ENCODE measurements at places on chromosomes 2 and 18.

DNA sequence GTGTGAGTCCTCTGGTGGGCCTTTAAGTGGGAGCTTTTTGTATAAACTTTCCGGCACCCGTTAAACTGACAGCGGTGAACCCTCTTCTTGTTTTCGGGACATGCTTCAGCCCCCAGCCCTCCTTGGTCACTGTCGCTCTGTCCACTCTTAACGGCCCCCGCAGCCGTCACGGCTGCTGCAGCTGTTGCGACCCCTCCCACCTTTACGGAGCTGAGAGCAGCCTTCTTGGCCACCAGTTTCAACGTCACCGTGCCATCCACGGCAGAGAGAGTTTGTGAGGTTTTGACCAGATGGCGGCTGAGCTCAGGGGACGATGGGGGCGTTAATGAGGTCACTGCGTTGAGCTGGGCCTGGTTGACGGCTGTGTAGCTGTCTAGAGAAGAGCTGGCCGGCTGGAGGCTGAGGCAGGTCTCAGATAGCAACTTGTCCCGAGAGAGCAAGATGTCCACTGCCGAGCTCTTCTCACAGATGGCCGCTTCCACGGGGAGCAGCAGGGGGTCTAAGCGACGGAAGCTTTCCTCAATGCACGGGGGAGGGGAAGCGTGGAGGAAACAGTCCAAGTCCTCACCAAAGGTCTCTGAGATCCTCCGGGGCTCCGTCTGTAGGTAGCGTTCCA, 41.9 kb downstream of the KLF7 start:
- no peak for DNase-seq

- peak; percentile 76 for DNase-seq
Observed at GRCh38 chr18:61581578-61582201, 248.5 kb downstream of the CDH20 start.

- no peak for DNase-seq
Observed at GRCh38 chr2:227629435-227629834, 12.1 kb downstream of the SCYGR4 start.

- no peak for DNase-seq
Observed at GRCh38 chr2:33946193-33946592, 347.1 kb upstream of the FAM98A start.

DNA sequence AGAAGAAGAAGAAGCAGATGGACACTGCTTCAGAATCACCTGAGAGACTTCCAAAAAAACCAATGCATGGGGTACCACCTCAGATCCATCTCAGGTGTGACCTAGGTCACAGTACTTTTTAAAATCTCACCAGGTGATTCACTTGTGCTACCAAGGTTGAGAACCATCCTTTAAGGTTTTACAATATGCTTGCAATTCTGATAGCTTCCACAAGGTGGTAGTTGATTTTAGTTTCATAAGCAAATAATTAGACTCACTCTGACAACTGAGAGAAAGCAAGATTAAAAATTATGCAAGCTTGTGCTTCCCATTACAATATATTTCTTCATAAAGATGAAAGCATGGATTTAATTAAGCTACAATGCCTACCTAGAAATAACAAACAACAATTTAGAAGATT, 355.1 kb downstream of the EN1 start:
- no peak for DNase-seq

- no peak for DNase-seq
Observed at GRCh38 chr2:2993172-2993692, 384.4 kb downstream of the EIPR1 start.

- peak; percentile 18 for DNase-seq
Observed at GRCh38 chr18:48539406-48540250, 797 bp downstream of the CTIF start.

- no peak for DNase-seq
Observed at GRCh38 chr2:30448866-30449265, 1.8 kb downstream of the LCLAT1 start.

- no peak for DNase-seq
Observed at GRCh38 chr18:77098029-77098428, 34.6 kb downstream of the MBP start.

DNA sequence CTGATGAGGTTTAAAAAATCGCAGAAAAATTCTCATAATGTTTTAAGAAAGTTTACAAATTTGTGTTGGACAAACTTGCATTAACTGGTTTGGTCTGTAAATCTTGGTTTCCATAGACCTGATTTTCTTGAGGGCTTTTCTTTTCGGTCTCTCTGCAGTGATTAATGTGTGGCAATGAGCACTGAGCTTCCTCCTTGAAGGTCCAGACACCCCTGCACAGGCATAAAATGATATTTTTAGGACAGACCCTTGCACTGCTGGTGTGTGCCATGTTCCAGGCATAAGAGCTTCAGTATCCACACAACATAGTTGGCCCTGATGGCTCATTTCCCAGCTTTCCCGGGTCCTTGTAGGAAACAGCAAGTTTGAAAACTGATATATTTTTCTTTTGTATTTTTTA, 33.7 kb downstream of the MRPL33 start:
- no peak for DNase-seq

GRCh38 chr2:9228088-9228751, 21.6 kb downstream of the ASAP2 start:
- no peak for DNase-seq

DNA sequence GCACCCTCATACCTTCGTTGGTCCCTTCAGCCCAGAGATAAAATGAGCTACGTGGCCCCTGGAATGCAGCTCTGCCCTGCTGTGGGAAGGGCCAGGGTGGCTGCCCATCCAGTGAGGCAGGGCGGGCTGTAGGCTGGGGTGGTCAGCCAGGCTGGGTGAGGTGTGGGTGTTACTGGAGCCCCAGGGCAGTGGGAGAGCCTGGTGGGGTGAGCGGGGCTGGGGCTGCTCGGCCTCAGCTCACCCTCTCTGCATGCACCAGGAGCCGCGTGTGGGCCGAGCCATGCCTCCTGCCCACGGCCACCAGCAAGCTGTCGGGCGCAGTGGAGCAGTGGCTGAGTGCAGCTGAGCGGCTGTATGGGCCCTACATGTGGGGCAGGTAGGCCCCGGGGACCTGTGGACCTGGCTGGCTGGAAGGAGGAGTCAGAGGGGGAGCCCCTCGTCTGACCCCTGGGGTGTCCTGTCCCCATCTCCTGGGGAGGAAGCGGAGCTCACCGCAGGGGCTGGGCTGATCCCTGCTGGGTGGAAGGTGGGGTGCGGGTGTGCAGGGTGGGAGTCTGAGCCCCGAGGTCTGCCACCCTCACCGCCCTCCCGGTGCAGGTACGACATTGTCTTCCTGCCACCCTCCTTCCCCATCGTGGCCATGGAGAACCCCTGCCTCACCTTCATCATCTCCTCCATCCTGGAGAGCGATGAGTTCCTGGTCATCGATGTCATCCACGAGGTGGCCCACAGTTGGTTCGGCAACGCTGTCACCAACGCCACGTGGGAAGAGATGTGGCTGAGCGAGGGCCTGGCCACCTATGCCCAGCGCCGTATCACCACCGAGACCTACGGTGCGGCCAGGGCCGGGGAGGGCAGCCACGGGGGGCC, 5.5 kb downstream of the RNPEPL1 start:
- DNase-seq = no peak

DNA sequence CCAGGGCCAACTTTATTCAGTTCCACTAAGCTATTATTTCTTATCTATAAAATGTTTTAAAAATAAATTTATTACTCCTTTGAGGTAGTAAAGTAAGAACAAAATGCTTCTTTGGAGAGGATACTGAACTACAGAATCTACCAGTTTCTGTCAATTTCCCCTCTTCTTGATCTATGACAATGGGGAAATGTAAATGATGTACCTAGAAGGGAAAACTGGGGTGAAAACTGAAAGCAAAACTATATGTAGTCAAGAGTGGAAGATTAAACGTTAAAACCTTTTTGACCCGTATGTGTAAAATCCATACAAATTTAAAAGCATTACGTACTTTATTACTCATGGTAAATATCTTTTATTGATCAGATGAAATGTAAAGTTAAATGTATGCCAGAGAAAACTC, 1287.8 kb upstream of the TMEFF2 start:
- no peak for DNase-seq

- DNase-seq = no peak
Observed at GRCh38 chr2:233638836-233639235, 2.6 kb downstream of the UGT1A10 start.

GRCh38 chr2:140422759-140423158, 1642.6 kb upstream of the NXPH2 start:
- no peak for DNase-seq

DNA sequence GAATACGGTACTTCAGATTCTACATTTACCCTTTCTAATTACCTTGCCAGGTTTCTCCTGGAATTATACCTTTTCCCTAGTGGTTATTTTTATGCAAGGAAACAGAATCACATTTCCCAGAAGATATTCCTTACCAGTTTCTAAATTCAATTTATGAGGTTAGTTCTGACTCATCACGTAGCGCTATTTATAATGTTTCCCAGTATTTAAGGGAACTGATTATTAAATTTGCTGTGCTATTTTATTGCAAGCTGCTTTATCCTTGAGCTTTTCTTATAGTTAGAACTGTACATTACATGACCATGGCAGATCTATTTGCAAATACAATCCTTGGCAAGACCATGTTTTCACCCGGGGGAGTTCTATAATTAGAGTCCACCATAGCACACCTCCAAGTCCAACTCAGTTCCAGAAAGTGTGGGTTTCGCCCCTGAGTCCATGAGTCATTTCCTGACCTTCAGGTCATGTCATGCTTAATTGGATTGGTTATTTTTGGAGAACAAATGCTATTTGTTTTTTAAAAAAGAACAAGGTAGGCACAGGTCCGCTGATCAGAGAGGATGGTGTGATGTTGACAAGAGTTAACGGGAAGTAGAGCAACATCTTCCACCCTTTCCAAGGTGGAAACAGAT, 126.6 kb downstream of the ZNF532 start:
- DNase-seq = no peak

DNA sequence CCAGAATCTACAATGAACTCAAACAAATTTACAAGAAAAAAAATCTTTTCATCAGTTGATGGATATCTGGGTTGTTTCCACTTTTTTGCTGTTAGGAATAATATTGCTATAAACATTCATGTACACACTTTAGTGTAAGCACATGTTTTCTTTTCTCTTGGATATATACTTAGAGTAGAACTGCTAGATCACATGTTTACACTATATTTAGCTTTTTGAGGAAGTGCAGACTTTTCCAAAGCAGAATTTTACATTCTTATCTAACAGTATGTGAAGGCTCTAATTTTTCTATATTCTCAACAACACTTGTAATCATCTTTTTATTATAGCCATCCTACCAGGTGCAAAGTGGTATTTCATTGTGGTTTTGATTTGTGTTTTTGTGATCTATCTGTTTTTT, 103.6 kb upstream of the RMP24 start:
- no peak for DNase-seq

DNA sequence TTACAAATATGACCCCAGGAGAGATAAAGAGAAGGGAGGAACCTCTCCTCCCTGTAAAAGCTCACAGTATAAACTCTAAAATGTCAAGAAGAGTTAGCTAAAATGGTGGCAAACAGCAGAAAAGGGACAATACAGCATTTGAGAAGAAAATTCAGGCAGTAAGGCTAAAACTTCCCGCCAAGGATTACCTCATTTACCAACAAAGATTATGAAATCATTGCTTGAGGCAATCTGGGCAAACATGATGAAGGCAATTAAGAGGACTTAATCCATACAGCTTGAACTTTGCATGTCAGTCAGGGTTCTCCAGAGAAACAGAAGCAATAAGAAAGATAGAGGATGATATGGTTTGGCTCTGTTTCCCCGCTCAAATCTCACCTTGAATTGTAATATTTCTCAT, 81.4 kb downstream of the CMPK2 start:
- no peak for DNase-seq

GRCh38 chr2:112143150-112143549, 5.0 kb downstream of the FBLN7 start:
- DNase-seq = no peak

- no peak for DNase-seq
Observed at GRCh38 chr2:10300997-10301940, 1.4 kb upstream of the HPCAL1 start.

DNA sequence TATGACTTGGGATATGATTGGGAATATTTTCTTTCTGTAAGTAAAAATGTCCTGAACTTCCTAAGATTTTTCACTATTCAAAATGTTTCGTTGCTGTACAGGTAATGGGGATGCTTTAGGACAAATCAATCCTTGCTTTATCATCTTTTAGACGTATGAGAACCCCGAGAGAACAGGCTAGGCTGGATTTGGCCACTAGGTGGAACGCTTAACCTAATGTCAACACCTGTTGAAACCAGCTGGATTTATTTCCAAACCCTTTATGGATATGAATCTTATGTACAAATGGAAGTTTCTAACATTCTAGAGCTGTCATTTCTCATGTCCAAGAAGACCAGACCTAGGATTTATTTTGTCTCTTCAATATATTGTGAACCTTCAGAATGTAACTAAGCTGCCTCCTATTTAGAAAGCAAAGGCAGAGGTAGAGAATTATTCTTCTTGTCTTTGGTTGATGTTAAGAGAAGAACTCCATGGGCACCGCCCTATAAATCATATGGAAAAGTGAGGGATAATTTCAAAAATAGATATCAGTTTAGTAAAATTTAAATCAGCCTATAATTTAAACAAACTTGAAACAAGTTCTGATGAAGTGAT, 96.7 kb downstream of the PMAIP1 start:
- DNase-seq = peak; percentile 26

DNA sequence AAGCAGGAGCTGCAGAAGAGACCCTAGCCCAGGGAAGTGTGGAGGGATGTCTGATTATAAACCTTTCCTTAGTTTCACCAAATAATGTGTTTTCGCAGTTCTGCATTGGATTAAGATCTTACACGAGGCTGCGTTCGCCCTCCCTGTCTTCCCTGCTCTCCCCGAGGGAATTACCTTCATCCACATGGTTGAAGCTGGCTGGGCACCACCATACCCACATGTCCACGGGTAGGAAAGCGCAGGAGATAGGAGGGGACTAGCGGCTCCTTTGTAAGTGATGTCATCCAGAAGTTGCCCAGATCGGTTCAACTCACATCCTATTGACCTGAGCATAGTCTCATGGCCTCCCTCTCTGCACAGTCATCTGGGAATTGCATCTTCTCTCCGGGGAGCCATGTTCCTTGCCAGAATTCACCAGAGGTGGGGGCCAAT, 1.1 kb downstream of the TTL start:
- peak; percentile 55 for DNase-seq

DNA sequence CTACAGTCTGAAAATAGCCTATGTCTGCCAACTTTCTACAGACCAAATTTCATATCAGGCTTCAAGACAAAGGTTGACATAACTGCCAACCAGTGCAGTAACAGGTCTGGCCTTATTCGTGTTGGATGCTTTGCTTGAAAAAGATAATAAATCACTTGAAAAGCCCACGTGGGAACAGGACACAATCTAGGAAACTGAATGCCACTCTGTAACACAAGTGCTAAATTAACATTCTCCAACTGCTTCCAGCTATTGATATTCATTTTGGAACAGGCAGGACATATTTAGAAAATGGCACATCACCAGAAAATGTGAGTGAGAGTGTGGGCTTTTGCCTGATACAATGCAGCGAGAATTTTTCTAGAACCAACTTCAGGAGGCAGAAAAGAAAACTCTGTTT, 165.9 kb upstream of the CCDC150 start:
- DNase-seq = no peak

GRCh38 chr2:235126768-235127167, 175.0 kb downstream of the SH3BP4 start:
- no peak for DNase-seq
